ENCODE measurements at places on chromosomes 2 and 18. TPM values are rescaled to one million over a fixed set of nuclear protein-coding genes. Genes with fewer than 3 reads are reported as not detected.

- no peak for DNase-seq
Measured at GRCh38 chr2:70823249-70823648, 2.9 kb upstream of the CLEC4F start.

DNA sequence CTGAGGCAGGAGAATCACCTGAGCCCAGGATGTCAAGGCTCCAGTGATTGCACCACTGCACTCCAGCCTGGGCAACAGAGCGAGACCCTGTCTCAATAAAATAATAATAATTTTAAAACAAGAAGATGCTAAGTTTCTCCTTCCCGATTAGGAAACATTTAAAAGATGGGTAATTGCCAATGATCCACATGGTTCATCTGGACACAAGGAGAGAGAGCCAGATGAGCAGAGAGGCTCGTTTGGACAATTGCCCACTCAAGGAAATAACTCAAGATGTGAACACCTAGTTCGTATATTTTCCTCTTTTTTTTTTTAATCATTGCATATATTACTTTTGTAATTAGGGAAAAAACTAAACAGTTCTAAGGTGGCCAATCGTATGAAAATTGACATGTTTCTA is 3.6 kb upstream of the ACTG2 start:
- DNase-seq: no peak

DNA sequence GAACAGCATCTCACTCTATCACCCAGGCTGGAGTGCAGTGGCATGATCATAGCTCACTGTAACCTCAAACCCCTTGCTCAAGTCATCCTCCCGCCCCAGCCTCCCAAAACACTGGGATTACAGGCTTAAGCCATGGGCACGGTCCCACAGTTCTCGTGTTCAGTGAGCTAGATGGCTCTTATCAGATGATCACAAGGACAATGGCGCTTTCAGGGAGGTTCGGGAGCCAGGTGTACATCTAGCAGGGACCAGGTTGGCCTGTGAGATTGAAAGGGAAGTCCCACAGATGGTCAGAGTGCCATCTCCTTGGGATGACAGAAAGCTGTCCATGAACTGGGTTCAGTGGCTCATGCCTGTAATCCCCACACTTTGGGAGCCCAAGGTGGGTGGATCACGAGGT is 14.1 kb upstream of the FHOD3 start:
- DNase-seq: no peak

GRCh38 chr2:187358531-187358930 is 89.5 kb downstream of the CALCRL start:
- DNase-seq: no peak

GRCh38 chr2:130381619-130382018 is 25.8 kb downstream of the PTPN18 start:
- DNase-seq: no peak

The DQX1 gene
- total RNA-seq: not detected

Measured in pulmonary artery endothelial cell (primary cell).